ENCODE measurements at places on chromosomes 16 and 17.
A peak's percentile ranks its signal among the peaks of the same experiment; 100 is the strongest.

DNA sequence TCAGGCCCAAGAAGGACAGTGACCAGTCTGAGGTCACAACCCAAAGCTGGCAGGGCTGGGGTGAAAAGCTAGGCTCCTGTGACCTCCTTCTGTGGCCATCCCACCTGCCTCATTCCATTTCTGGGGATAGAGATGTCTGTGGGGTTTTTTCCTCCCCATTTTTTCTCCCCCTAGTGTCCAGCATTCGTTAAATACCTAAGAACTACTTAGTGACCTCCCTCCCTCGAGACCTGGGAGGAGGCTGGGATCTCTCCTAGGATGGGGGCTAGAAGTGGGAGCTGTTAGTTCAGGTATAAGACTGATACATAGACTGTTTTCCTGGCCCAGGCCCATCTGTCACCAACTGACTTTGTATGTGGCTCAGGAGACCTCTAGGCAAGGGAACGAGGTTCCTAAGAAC, 20.5 kb upstream of the STAC2 start:
- no peak for DNase-seq

DNA sequence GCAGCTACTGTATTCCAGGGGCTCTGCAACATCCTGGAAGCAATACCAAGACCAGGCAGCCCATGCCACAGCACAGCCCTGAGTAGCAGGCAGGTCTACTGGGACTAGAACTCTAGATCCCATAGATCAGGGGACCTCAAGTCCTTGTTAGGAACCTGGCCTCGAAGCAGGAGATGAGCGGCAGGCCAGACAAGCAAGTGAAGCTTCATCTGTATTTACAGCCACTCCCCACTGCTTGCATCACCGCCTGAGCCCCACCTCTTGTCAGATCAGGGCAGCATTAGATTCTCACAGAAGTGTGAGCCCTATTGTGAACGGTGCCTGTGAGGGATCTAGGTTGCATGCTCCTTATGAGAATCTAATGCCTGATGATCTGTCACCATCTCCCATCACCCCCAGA, 295.7 kb upstream of the TNRC6C start:
- no peak for DNase-seq

- DNase-seq = no peak
These were observed 6.3 kb upstream of the CEP131 start for GRCh38 chr17:81228834-81229665.

- DNase-seq = no peak
These were observed 9.5 kb downstream of the KRT12 start for GRCh38 chr17:40857535-40857934.

- peak; percentile 70 for DNase-seq
These were observed 1.5 kb downstream of the TMEM102 start for GRCh38 chr17:7436556-7437368.

DNA sequence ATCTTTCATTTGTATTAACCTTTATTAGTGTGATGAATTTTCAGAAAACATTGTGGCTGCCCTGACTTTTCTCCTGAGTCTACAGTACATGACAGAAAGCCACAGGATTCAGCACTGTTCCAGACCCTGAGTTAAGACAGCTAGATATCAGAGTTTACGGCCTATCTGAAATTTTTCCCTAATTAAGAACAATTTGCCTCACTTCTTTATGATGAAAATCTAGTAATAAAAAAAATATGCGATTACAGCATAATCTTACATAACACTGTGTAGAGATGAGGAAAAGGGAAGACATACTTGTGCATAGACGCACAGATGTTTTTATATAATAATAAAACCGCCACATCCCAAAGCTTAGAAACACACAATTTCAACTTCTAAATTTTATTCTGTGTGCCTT, 7.3 kb downstream of the SPOP start:
- no peak for DNase-seq

GRCh38 chr17:82457929-82458178, 687 bp upstream of the NARF start:
- DNase-seq = no peak

DNA sequence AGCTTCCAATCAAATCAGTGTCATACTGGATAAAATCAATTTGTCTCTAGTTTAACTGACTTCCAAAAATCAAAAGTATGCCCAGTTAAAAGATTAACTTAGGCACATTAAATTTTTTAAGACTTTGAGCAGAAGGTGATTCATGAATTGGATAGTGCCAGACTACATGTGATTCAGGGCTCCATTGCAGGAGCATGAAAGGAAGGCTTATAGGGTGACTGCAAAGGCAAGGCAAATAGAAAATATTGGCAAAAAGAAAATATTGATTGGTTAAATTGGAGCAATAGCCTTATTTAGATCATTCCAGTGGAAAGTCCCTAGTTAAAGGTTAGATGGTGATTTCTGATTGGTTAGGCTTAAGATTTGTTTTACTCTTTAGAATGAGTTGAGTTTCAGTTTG, 223.9 kb upstream of the ERCC4 start:
- DNase-seq = no peak

- DNase-seq = no peak
These were observed at the start of gene KRTAP16-1 for GRCh38 chr17:41308918-41309359. Gene KRTAP16-1 (minus strand): TSS chr17:41309309. CDS start chr17:41309253, 56 bp downstream.

DNA sequence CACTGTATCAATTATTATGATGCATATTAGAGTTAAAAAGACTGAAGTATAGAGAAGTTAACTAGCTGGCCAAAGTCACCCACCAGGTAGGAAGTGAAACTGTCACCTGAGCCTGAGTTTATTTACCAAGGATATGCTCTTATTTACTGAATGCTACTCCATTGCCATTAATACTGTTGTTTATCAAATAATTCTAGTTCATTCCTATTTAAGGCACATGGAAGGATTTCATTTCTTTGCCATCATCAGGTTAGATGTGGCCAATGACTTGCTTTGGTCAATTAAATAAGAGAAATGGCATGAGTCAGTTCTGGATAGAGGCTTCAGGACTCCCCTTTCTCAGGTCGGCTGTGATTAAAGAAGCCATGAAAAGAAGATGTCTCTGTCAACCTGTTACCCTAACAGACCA, 169.6 kb downstream of the KCNJ2 start:
- DNase-seq = no peak

GRCh38 chr17:80644536-80644935, 99.9 kb downstream of the RPTOR start:
- DNase-seq = no peak

- DNase-seq = no peak
These were observed 1729.1 kb downstream of the TP53TG3F start for GRCh38 chr16:35188288-35189155.

GRCh38 chr16:27531826-27532800, 17.6 kb downstream of the GTF3C1 start:
- DNase-seq = no peak

GRCh38 chr17:35019386-35020179, 39.3 kb downstream of the LIG3 start:
- no peak for DNase-seq

DNA sequence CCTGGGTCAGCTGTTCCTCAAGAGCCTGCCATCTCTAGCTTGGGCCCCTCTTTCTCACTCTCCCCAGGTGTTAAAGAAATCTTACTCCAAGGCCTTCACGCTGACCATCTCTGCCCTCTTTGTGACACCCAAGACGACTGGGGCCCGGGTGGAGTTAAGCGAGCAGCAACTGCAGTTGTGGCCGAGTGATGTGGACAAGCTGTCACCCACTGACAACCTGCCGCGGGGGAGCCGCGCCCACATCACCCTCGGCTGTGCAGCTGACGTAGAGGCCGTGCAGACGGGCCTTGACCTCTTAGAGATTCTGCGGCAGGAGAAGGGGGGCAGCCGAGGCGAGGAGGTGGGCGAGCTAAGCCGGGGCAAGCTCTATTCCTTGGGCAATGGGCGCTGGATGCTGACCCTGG, 6.8 kb downstream of the CNP start:
- DNase-seq = no peak

GRCh38 chr16:28136751-28137434, 73.4 kb upstream of the GSG1L start:
- no peak for DNase-seq

GRCh38 chr16:15418206-15418605, 16.2 kb upstream of the BMERB1 start:
- no peak for DNase-seq

DNA sequence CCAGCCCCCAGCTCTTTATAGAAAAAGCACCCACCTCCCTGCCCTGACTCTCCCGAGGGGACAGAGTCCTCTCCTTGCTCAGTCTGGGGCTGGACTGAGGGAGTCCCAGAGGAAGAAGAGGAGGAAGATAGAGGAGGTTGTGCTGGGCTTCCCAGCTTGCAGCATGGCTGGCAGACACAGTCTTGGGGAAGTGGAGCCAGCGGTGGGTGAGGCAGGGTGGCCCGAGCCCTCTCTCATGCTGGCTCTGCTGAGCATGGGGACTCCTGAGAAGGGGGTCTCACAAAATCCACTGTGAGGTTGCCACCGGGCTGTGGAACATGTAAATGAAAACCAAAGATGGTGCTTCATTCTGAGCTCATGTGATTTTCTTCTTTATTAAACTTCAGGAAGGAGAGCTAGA, 398.5 kb downstream of the SLC39A11 start:
- no peak for DNase-seq

GRCh38 chr17:2959371-2960130, 103.9 kb downstream of the OR1D5 start:
- DNase-seq = no peak

DNA sequence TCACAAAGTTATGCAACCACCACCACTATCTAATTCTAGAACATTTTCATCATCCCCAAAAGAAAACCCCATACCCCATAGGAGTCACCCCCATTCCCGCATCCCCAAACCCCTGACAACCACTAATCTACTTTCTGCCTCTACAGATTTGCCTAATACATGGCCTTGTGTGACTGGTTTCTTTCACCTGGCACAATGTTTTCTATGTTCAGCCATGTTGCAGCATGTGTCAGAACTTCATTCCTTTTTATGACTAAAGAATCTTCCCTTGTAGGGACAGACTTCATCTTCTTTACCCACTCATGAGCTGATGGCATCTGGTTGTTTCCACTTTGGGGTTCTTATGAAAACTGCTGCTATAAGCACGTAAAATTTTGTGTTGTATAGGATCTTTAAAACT, 34.6 kb downstream of the CYTH1 start:
- no peak for DNase-seq

- no peak for DNase-seq
These were observed 915 bp downstream of the AHSP start for GRCh38 chr16:31528523-31529107.

GRCh38 chr17:19453296-19453695, 42.3 kb downstream of the RNF112 start:
- no peak for DNase-seq

GRCh38 chr17:35171834-35172233, 22.4 kb downstream of the SLC35G3 start:
- DNase-seq = no peak

DNA sequence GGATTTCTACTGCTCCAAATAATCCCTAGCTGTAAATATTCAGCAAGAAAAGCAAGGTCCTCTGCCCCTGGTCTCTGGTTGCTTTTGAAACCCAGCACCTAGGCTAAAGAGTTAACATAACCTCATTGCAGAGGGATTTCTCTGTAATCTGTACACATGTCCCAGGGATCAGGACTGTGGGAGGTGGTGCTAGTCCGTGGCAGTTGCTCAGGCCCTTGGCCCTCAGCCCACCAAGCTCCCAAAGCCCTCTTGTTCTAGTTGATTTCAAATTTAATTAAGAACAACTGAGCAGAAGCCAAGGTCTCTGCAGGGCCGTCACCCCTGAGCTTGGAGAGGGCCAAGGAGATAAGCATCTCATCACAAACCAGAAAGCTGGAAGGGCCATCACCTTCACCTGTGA, 181.1 kb downstream of the SOX9 start:
- no peak for DNase-seq

GRCh38 chr17:51595826-51596398, 335.6 kb downstream of the UTP18 start:
- DNase-seq = no peak

- no peak for DNase-seq
These were observed 72.2 kb upstream of the MPHOSPH6 start for GRCh38 chr16:82242201-82242600.

DNA sequence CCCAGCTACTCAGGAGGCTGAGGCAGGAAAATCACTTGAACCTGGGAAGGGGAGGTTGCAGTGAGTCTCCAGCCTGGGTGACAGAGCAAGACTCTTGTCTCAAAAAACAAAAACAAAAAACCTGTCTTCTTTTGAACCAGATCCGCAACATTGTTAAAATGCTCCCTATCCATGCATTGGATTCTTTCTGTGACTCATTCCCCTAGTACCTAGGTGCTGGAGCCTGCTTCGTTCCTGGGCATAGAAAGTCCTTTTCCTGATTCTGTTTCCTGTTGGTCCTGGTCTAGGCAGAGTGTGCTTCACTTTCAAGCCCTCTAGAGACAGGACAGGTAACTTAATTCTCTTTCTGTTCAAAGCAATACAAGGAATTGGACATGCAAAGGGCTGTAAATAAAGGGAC, 5.2 kb downstream of the EPN2 start:
- no peak for DNase-seq

DNA sequence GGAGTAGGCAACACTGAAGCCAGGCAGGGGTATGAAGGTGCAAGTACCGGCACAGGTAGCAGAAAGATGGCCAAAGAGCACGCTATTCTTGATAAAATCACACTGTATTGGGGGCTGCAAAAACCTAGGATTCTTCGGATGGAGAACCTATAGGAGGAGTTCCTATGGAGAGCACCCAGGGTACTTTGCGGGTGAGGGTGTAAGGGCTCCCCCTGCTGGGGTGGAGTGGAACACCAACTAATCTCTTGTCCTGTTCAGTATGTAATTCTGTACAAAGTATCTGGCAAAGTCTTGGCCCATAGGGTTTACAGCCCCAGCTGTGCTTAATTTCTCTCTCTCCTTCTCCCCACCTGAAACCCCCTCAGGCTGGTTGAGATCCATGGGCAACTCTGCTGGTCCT, 393.1 kb upstream of the ASIC2 start:
- DNase-seq = no peak

GRCh38 chr17:40531051-40531991, 29.9 kb upstream of the TNS4 start:
- peak; percentile 59 for DNase-seq

GRCh38 chr17:28042721-28043291, 329 bp downstream of the NLK start:
- DNase-seq = no peak

DNA sequence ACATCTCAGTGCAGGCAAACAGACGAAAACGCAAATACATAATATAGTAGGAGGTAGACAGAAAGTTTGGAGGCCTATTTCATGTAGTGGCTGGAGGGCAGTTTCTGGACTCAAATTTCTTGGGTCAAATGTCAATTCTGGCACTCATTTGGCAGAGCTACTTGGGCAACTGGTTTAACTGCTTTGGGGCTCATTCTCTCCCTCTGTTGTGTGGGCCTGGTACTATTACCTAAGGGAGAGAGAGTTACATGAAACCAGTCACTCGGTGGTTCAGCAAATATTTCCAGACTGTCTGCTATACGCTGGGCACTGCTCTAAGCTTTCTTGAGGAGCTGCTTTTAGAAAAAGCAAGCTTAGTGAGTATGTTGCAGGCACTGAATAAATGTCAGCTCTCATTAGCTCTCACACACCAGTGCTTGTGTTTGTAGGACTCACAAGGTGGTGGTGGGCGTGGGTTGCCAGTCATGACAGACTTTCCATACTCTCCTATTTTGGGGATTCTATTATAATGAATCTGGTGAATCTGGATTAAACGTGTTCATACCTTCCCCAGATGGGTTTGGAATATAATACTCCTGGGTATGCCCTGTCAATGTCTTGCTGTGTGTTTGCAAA, 1.8 kb upstream of the SHISA9 start:
- no peak for DNase-seq

GRCh38 chr16:73064994-73065545, 17.1 kb upstream of the ZFHX3 start:
- DNase-seq = no peak

GRCh38 chr17:19867329-19868078, at the start of gene ULK2:
Gene ULK2 (minus strand): TSS chr17:19867936. CDS start chr17:19867417, 519 bp downstream.
- no peak for DNase-seq
